ENCODE measurements at places on chromosomes 3 and 15. TPM values are rescaled to one million over a fixed set of nuclear protein-coding genes. Genes with fewer than 3 reads are reported as not detected.

Gene C3orf22
- total RNA-seq = not detected

Gene CKMT1B
- total RNA-seq = 11.8 TPM

Gene DTWD1
- total RNA-seq = 7.2 TPM

Gene ZCWPW2
- total RNA-seq = 0.21 TPM

Gene MKRN3
- not detected for total RNA-seq

Gene ADPRH
- total RNA-seq = 1.1 TPM

Gene CMTM6
- total RNA-seq = 175 TPM

Gene DPPA2
- total RNA-seq = not detected

Gene MITF
- total RNA-seq = 8.7 TPM

Gene ST8SIA2
- not detected for total RNA-seq

Gene WDR53
- 8.2 TPM for total RNA-seq

Gene SLC12A1
- total RNA-seq = not detected

Gene PLA2G4D
- total RNA-seq = under 0.01 TPM

Gene CAMK2N2
- not detected for total RNA-seq

Gene LMCD1
- total RNA-seq = 91.1 TPM

Gene ARID3B
- 2.8 TPM for total RNA-seq

Gene SH2D7
- total RNA-seq = not detected

Gene SLC38A3
- total RNA-seq = not detected

Gene SKIC8
- 39.9 TPM for total RNA-seq

Gene LCTL
- total RNA-seq = not detected

Gene MYO5A
- total RNA-seq = 50.1 TPM

Gene ALDH1A3
- 214 TPM for total RNA-seq

Gene GREM1
- 0.21 TPM for total RNA-seq

Gene CFAP100
- total RNA-seq = not detected

Gene LYZL4
- not detected for total RNA-seq

Gene LRIG1
- 7.2 TPM for total RNA-seq

Gene CYP1A2
- total RNA-seq = not detected

Gene WDR93
- not detected for total RNA-seq

Gene RARB
- total RNA-seq = 0.96 TPM

Gene CGNL1
- 0.43 TPM for total RNA-seq

Gene MB21D2
- 16.6 TPM for total RNA-seq

Gene GRAMD1C
- total RNA-seq = 1.3 TPM

Gene TMA7
- total RNA-seq = 153 TPM

Gene CYP1A1
- 3.4 TPM for total RNA-seq

Gene RYR3
- total RNA-seq = 0.21 TPM

Gene RBM15B
- 35.4 TPM for total RNA-seq

Gene CHL1
- 2.1 TPM for total RNA-seq

Gene OXSR1
- 59.5 TPM for total RNA-seq

Gene TMEM108
- not detected for total RNA-seq

Gene EMC7
- total RNA-seq = 27.3 TPM

Gene ADGRG7
- total RNA-seq = not detected

Gene WNT5A
- total RNA-seq = 3.6 TPM

Gene OXSM
- 24.5 TPM for total RNA-seq

Gene FNDC3B
- 33.9 TPM for total RNA-seq

Gene FYTTD1
- 65.2 TPM for total RNA-seq

Gene CCRL2
- total RNA-seq = not detected

Gene MCF2L2
- total RNA-seq = not detected

Gene AMIGO3
- not detected for total RNA-seq

Gene ARHGAP31
- 0.43 TPM for total RNA-seq

Gene DUOXA2
- not detected for total RNA-seq

Gene PLXNA1
- 67.2 TPM for total RNA-seq

Gene CASR
- total RNA-seq = not detected

Gene UQCC5
- total RNA-seq = 1.1 TPM
